ENCODE measurements at places on chromosomes 5 and 9. TPM values are rescaled to one million over a fixed set of nuclear protein-coding genes. Genes with fewer than 3 reads are reported as not detected.

Gene STPG3
- total RNA-seq = not detected

Gene TMEM174
- total RNA-seq = not detected

Gene TRIM36
- 0.57 TPM for total RNA-seq

Gene TSSK1B
- not detected for total RNA-seq

Gene IFNA13
- not detected for total RNA-seq

Gene GFM2
- total RNA-seq = 33.6 TPM

Gene PAIP2
- total RNA-seq = 34.5 TPM

Gene MARCHF6
- 92.1 TPM for total RNA-seq

Gene PTGS1
- total RNA-seq = 2.3 TPM

Gene LAMC3
- total RNA-seq = 3.6 TPM

Gene COQ4
- 26.6 TPM for total RNA-seq

Gene SV2C
- under 0.01 TPM for total RNA-seq

Gene ADAMTS16
- not detected for total RNA-seq

Gene FOXD4L5
- not detected for total RNA-seq

Gene PCDHGA11
- 1.7 TPM for total RNA-seq

Gene LCP2
- 7.8 TPM for total RNA-seq

Gene PCSK1
- not detected for total RNA-seq

Gene CD14
- total RNA-seq = 513 TPM

Gene IRX2
- total RNA-seq = not detected

Gene SPATA31A3
- total RNA-seq = not detected

Gene FOXD1
- total RNA-seq = not detected

Gene COL23A1
- total RNA-seq = 0.55 TPM

Gene EQTN
- total RNA-seq = not detected

Gene XPA
- 5.4 TPM for total RNA-seq

Gene SLC36A3
- total RNA-seq = not detected

Gene PCDHA1
- not detected for total RNA-seq

Gene CD72
- total RNA-seq = 0.60 TPM

Gene MARCOL
- not detected for total RNA-seq

Gene CFAP90
- total RNA-seq = 0.64 TPM

Gene CATSPER3
- total RNA-seq = not detected

Gene FAM151B
- total RNA-seq = 0.98 TPM

Gene CBY3
- not detected for total RNA-seq

Gene LCN1
- total RNA-seq = not detected

Gene C5orf46
- 0.84 TPM for total RNA-seq

Gene NMUR2
- not detected for total RNA-seq

Gene HAPLN1
- not detected for total RNA-seq

Gene TGFBI
- total RNA-seq = 46.4 TPM

Gene SLC34A3
- not detected for total RNA-seq

Gene PKD2L2
- not detected for total RNA-seq

Gene ABLIM3
- total RNA-seq = 128 TPM

Gene NPR2
- 2.8 TPM for total RNA-seq

Gene FOXD4L3
- not detected for total RNA-seq

Gene CSF1R
- total RNA-seq = 14.7 TPM

Gene INSYN2B
- not detected for total RNA-seq

Measured in right lobe of liver (tissue), 6 donors.